ENCODE measurements at places on chromosomes 3 and 15.

DNA sequence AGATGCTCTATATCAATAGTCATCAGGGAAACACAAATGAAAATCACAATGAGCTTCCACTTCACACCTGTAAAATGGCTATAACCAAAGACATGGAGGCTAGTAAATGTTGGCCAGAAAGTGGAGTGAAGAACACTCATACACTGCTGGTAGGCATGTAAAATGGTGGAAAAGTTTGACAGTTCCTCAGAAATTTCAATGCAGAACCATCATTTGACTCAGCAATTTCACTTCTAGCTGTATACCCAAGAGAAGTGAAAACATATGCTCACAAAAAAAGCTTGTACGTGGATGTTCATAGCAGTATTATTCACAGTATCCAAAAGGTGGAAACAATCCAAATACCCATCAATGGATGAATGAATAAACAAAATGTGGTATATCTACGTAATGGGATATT lies 19.2 kb upstream of the TOP2B start:
- no peak for DNase-seq

- no peak for DNase-seq
Measured at GRCh38 chr3:24128199-24129005, 183.3 kb downstream of the NR1D2 start.

- DNase-seq, result no peak
Measured at GRCh38 chr3:169002689-169003088, 660.8 kb downstream of the MECOM start.

- DNase-seq, result no peak
Measured at GRCh38 chr3:105823149-105823867, 45.5 kb downstream of the CBLB start.

DNA sequence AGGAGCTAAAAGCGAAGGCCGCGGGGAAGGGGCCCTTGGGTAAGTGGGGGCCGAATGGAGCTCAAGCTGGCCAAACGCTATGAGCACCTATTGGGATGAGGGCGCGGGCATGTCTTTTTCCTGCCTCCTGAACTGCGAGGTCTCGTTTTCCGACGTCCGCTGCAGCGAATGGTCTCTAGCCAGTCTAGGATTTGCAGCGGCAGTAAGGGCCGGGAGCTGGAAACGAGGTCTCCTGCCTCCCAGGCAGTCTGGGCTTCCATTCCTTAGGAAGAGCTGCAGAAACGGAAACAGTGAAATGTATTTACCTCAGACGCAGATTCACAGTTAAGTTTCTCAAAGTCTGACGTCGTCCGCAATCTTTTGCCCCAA lies 517 bp downstream of the TMA7 start:
- DNase-seq, result no peak

GRCh38 chr3:103906808-103907207 lies 1459.9 kb upstream of the ALCAM start:
- DNase-seq, result no peak

- DNase-seq, result no peak
Measured at GRCh38 chr3:46883054-46883829, 5.7 kb downstream of the PTH1R start.

DNA sequence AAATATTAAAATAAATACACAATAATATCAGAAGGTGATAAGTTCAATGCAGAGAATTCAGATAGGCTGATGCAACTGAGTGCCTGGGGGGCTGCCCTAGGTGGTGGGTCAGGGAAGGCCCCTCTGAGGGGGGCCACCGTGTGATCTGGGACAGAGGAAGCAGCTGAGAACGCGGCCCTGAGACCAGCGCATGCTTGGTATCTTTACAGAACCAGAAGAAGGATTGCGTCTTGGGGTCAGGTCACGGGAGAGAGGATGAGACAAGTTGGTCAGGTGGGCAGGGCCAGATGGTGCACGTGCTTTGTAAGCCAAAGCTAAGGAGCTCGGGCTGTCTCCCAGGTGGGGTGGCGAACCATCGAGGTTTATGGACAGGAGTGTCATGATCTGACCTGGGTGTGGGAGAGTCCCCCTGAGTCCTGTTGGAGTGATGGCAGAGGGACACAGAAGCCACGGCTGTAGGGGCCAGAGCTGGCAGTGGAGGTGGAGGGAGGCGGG lies 121.2 kb downstream of the ETFA start:
- no peak for DNase-seq

DNA sequence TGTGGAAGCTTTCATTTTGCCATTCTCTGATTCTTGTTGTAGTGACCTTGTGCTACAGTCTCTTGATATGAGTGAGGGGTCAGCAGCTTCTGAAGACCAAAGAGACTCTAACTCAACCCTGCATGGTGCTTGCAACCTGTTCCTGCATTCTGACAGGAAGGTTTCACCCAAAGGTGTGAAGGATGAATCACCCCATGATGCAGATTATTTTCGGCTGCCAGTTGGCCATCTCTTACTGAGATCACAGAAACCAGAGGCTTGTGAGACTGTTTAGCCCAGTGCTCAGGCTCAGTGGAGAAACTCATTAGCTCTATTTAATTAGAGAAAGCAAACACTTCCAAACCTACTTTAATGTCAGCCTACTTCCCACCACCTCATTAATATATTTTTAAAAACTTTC lies 29.2 kb upstream of the TPRG1 start:
- DNase-seq, result no peak

- DNase-seq, result no peak
Measured at GRCh38 chr3:47113669-47114365, 50.1 kb downstream of the SETD2 start.

GRCh38 chr3:124797426-124797945 lies 67.2 kb downstream of the UMPS start:
- DNase-seq, result no peak

GRCh38 chr3:172276103-172276502 lies 172.2 kb downstream of the GHSR start:
- DNase-seq, result no peak

GRCh38 chr15:95458721-95459120 lies 871.8 kb upstream of the NR2F2 start:
- DNase-seq, result no peak

- DNase-seq, result no peak
Measured at GRCh38 chr3:44958386-44958785, 17.6 kb downstream of the ZDHHC3 start.

- DNase-seq, result peak; percentile 84
Measured at GRCh38 chr3:128488991-128489673, 3.9 kb downstream of the GATA2 start.

DNA sequence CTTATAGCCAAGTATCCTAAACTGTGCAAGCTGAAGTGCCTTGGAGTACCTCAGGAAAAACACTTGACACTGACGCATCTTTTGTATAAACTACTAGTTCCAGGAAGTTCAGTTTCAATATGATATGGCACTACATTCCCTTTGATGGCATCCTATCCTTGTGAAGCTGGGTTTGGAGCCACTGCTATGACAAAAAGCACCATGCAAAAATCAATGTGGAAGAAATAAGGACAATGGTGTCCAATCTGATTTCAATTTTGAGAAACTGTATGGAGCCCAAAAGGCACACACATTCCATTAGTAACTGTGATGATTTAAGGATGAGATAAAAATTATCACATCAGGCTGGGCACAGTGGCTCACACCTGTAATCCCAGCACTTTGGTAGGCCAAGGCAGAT lies 5.6 kb downstream of the RPS27L start:
- no peak for DNase-seq

GRCh38 chr15:77476995-77477394 lies 56.3 kb downstream of the HMG20A start:
- no peak for DNase-seq

GRCh38 chr3:53888232-53888631 lies 3.4 kb downstream of the SELENOK start:
- DNase-seq, result no peak

DNA sequence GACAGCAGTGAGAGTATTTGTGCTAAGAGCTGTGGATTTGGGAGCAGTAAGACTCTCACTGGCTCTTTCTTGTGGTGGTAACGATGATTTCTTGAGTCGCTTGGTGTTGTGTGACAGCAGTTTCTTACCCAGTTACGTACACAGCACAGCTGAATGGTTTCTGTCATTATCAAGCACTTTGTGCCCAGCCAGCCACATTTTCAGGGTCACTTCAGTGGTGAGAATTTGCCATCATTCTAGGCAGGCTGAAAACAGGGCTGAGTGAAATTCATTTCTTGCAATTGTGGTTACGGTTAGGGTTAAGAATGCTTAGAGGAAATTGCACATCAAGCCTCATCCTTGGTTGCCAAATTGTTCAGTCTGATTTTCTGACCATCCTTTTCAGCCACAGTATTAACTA lies 130.1 kb downstream of the RYR3 start:
- DNase-seq, result no peak

GRCh38 chr3:69250014-69250413 lies 127.6 kb upstream of the LMOD3 start:
- DNase-seq, result peak; percentile 50

- DNase-seq, result no peak
Measured at GRCh38 chr15:33608714-33609113, 297.9 kb downstream of the RYR3 start.

DNA sequence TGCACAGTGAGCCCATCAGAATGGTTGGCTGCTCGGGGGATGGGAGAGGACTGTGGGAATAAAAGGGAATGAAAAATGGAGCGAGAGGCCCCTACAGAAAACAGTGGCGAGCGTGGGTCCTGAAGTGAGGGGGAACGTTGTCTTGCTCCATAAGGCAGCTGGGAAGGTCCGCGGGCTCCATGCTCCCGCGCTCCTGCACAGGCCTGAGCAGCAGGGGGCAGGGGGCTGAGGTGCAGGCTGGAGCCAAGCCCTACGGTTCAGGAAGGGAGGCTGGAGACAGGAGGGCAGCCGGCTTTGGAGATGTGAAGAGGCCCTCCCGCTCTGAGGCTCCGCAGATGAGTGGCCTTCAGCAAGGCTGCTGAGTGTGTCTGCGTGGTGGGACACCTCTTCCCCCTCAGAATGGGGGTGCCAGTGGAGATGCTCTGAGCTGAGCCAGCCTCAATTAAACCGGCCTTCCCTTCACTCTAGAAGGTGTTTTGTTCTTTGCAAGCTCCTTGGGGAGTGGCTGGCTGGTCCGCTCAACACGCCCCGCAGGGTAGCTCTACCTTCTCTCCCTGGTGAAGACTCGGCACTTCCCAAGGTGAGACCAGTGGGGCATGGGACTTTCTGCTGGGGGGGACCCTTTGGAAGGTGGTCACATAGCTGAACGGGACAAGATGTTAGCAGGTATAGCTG lies 208.0 kb downstream of the XXYLT1 start:
- DNase-seq, result no peak
